ENCODE measurements at places on chromosomes 12 and 14.
A peak's percentile ranks its signal among the peaks of the same experiment; 100 is the strongest.

DNA sequence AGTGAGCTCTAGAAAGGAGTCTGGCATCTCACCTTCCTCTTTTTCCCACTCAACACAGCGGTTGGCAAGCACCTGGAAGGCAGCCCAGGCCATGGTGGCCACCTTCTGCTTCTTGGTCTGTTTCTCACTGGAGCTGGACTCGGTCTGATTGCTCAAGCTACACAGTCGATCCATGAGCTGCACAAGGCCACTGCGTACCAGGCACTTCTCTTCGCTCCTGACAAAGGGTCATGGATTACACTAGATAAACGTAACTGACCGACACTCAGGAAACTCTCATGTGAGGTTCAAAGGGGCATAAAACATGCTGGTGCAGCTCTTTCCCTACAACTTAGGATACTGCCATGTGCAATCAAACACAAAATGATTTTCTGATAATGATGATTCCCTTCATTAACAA lies 113.7 kb downstream of the TRAFD1 start:
- no peak for DNase-seq

DNA sequence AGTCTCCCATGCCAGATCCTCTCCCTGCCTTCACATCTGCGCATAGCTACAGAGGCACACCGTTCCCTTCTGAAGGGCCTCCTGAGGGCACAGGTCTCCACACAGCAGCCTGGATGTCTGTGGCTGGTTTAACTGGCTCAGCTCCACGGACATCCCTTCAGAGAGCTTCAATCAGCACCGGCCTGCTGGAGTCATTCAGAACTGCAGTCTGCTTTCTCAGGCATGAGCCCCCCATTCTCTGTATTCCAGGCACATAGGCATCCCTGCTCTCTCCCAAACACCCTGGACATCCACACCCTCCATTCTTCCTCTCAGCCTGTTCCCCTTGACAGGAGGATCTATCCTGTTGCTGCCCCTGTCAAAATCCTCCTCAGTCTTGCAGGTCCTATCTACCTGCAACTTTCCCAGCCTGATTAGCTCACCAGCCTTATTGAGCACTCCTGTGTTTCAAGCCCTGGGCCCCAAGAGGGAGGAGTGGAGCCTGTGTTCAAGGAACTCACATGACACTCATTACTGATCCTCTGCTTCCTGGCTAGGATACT lies 2.9 kb upstream of the DHRS2 start:
- DNase-seq, result no peak

DNA sequence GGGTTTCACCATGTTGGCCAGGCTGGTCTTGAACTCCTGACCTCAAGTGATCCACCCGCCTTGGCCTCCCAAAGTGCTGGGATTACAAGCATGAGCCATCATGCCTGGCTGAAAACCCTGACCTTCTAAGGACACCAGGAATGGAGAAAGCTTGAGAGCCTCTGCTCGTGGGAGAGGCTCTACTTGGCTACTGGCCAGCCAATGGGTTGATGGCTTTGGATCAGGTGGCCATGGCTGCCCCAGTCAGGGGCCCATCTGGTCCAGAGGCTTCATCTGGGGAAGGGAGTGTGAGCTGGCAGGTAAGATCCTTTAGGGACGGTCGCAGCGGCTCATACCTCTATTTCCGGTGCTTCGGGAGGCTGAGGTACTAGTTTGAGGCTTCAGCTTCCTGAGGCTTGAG lies 42.5 kb upstream of the PPP1CC start:
- no peak for DNase-seq

- no peak for DNase-seq
These were observed 4.3 kb upstream of the CSRP2 start for GRCh38 chr12:76883151-76883550.

DNA sequence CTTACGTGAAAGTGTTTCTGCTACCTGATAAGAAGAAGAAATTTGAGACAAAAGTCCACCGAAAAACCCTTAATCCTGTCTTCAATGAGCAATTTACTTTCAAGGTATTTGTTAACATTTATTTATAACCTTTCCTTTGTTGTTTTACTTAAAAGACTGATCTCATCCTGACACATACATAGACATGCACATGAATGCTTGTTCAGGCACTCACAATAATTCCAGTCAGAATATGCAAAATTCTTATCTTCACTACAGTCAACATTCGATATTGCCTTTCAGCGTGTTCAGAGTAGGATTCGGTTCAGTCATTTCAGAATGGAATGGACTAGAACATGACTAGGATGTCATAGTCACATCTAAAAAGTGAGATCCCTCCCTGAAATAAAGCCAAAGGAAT lies 394.6 kb downstream of the PAWR start:
- no peak for DNase-seq

GRCh38 chr14:49992901-49993339 lies 100.0 kb downstream of the ARF6 start:
- DNase-seq, result no peak

DNA sequence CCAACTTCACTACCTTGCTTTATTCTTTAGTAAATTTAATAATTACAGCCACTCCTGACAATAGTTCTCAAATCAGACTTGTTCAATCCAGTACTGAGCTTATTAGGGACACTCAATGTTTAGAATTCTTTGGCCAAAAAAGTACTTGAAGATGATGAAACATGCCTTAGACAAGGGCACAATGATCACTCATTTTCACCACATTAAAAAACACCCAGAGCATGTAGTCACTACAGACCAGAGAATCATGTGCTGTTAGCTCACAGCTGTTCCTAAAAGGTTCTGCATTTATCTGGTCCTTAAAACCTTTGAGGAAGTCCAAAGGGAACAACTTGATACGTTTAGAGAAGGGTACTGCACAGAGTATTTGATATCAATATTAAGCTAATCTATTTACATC lies 98.7 kb downstream of the INSM2 start:
- no peak for DNase-seq

GRCh38 chr12:28998662-28999120 lies 150.4 kb upstream of the FAR2 start:
- no peak for DNase-seq

DNA sequence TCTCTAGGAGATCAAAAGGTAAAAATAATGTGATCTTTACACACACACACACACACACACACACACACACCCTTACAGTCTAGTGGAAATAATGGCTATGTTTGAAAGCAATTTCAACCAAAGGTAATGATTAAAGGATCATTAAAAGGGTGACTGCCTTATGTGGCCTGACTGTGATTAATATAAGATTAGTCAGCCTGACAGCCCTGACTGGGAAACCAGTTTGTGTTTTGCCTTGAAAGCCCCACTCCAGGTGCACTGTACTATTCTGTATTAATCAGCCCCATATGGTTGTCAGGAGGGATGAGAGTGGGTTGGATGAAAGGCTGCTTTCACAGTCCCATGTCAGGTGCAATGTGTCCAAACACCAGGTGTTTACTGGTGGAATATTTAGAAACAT lies 10.5 kb downstream of the RASSF9 start:
- no peak for DNase-seq

DNA sequence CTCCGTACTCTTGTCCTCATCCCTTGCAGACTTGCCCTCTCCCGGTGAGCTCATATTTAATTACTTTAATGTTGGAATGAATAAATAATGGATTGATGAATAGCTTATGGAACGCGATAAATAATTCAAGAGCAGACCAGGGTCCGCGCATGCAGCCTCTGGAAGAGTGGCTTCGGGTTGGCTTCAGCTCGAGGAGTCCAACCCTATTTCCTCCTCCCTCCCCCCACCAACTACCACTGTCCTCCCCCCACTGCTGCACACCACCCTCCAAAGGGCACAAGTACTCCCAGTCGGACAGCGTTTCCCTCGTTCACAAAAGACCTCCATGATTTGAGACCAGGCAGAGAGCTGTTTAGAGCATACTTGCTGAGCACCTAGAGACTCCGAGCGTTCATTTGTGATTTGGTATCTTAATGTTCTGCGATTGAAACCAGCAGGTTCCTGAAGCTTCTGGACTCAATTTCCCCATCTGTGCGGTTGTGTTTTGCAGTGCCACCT lies 647 bp upstream of the SIX1 start:
- DNase-seq, result no peak

- DNase-seq, result no peak
These were observed 59.5 kb downstream of the TMEM116 start for GRCh38 chr12:111953455-111953854.

GRCh38 chr14:64675312-64675711 lies 28.9 kb upstream of the PLEKHG3 start:
- no peak for DNase-seq

GRCh38 chr12:83689333-83689732 lies 1002.6 kb downstream of the TMTC2 start:
- no peak for DNase-seq

- DNase-seq, result no peak
These were observed 188.6 kb downstream of the EGLN3 start for GRCh38 chr14:33762161-33762851.

- DNase-seq, result no peak
These were observed 221.0 kb downstream of the SLC41A2 start for GRCh38 chr12:104737113-104737512.

DNA sequence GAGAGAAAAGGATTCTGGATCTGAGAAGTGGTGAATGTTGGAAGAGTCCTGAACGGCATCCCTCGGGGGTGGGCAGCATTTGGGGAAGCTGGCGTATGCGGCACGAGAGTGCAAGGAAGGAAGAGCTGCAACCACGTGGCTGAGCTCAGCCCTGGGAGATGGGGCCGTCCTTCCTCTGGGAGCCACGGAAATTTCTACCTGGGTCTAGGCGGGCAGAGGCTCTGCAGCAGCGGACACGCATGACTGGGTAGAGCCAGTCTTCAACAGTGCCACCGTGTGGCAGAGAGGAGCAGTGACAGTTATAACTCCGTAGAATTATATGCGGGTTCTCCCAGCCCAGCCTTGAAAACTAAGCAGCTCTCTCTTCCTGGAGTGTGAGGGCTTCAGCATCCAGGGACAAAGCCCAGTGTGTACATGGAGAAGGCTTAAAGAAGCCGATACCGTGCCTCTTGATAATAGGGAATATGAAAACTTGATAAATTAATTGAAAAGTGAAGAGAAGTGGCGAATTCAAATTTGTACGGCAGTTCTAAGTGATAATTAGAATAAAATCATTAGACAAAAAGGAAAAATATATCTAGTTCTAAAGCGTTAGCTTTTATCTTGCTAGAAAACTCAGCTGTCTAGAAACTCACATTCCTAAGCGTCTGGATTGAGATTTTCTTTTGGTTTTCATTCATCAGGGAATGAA lies 82.9 kb upstream of the STXBP6 start:
- peak; percentile 44 for DNase-seq

DNA sequence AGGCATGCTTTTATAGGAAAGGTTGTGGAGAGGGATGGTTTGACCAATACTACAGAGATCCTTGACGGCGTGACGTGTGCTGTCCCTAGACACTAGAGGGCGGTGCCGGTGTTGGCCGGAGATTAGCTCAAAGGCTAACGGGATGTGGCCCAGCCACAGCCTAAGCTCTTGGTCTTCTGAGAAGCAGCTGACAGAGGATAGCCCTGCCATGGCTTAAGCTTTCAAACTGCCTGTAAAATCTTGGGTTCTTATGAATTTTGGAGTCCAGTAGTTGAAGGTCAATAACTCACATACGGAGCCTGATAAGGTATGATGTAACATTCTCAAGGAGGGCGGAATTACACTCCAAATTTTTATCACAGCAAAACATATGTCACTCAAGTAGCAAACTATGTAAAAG lies 515.7 kb upstream of the ATXN7L3B start:
- no peak for DNase-seq

DNA sequence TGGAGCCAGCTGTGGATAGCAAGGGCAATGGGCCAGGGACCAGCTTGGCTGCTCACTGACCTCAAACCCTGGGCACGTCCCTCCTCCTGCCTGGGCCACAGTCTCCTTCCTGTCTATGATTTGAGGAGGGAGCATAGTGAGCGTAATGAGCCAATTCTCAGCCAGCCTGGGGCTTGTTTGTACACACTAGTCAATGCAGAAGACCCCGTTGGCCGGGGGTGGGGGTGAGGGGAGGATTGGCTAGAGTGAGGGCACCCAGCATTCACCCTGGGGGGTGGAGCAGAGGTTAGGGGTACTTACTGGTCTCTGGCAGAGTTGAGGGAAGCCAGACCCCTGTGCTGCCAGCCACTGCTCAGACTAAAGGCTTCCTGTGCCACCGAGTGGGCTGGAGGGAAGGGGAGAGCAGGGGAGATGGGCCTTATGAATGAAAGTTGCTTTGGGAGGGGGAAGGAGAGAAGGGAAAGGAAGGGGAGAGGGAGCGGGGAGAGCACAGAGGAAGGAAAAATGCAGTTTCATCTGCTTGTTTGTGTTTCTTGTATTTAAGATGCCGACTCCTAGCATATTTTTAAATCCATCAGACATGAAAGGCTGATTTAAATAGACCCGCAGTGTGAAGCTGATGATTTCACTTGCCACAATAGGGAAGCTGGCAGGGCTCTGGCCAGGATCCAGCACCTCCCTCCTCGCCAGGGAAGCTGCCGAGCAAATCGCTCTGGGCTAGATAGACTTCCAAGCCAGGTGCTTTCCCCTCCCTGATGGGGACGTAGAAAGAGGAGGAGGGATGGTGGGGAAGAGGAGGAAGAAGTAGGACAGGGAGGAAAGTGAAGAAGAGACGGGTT lies 114.0 kb downstream of the PRMT8 start:
- no peak for DNase-seq

- no peak for DNase-seq
These were observed 5.9 kb downstream of the KRT84 start for GRCh38 chr12:52379536-52379935.

DNA sequence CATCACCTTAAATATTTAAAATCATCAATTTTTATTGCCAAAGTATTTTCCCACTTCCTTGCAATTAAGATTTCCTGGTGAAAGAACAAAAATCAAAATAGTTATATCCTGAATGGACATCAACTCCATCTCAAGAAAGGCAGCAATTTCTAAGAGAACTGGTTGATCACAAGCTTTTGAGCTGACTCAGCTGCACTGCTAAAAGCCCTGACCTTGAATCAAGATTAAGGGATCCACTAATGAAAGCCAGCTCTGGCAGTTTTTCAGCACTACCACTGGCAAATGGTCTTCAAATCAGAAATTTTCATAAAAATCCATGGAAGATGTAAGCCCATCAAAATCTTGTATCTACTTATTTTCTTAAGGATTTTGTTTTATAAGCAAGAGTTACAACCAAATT lies 123.4 kb downstream of the SLC6A15 start:
- DNase-seq, result no peak

GRCh38 chr12:114696443-114697242 lies 12.7 kb upstream of the TBX3 start:
- DNase-seq, result no peak

DNA sequence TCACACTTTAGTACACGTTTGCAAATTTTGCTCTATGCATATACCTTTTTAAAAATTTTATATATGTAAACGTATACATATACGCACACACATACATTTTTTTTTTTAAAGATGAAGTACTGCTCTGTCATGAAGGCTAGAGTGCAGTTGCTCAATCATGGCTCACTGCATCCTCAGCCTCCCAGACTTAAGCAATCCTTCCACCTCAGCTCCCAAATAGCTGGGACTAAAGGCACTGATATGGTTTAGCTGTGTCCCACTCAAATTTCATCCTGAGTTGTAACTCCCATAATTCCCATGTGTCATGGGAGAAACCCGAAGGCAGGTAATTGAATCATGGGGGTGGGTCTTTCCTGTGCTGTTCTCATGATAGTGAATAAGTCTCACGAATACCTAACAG lies 220.8 kb upstream of the CAND1 start:
- DNase-seq, result no peak
